ENCODE measurements at places on chromosomes 4 and X.

- no peak for DNase-seq
Measured at GRCh38 chr4:29558789-29559188, 1161.4 kb upstream of the PCDH7 start.

DNA sequence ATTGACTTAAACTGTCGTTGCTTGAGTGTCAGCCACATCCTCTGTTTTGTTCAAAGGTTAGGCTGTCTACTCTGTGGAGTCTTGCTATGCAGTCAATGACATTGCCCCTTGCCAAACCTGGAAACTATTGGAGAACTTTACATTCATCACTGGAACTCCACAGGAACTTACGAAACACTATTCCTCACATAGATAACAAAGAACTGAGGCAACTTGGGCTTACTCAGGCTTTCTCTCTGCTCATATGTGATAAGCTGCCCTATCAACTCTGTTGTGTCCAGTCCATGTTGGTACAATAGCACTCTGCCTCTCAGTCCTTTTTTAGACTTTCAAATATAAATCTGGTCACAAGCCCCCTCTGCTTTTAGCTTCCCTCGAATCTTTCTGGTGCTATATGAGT is 9.4 kb downstream of the NPY5R start:
- DNase-seq = no peak

- no peak for DNase-seq
Measured at GRCh38 chr4:89403826-89404225, 96.2 kb upstream of the GPRIN3 start.

DNA sequence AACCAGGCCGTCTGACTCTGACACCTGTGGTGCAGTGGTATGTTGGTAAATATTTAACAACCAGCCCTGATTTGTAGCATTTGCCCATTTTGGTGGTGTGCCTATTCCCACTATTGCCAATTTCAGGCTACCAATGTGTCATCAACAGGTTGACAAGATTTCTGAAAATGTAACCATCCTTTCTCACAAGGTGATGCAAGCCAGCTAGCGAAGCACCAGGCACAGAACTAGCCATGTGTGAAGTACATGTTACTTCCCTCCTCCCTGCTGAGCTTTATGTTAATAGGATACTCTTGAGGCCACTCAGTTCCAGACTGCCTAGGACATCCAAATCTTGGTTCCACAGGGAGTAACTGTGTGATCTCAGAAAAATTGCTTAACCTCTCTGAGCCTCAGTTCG is 7.2 kb upstream of the MAMLD1 start:
- no peak for DNase-seq

DNA sequence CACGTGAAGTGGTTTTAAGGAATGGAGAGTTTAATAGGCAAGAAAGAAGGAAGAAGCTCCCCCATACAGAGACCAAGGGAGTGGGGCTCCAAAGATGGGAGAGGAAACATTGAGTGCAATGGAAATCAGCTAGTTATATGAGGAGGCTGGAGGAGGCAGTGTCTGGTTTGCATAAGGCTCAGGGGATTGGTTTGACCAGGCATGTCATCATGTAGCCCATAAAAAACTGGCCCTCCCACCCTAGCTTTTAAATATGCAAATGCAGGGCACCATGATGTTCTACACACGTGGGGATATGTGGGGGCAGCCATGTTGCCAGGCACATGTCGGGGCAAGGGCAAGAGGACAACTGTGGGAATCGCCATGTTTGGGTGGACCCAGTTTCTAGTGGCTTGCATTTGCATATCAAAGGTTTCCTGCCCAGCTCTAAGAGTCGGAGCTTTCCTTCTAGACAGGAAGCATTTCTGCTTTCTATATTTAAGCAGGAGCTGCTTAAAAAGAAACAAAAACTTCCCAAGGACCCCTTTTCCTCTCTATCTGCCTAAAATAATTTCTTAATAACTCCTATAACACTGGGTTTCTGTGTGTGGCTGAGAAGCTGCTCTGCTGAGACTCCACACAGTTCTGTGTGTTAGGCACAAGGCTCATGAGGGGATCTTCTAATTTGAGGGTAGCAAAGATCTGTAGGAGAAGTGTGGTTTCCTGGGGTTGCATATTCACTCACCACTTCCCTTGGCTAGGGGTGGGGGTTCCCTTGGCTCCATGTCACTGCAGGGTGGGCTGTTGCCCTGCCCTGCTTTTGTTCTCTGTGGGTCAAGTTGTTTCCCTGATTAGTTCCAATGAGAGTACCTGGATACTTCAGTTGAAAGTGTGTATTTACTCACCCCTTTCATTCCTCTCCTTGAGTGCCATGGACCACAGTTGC is 113.5 kb downstream of the VSIG4 start:
- DNase-seq = peak; percentile 46

- no peak for DNase-seq
Measured at GRCh38 chr4:6183740-6184139, 16.6 kb downstream of the JAKMIP1 start.

GRCh38 chr4:100728861-100729260 is 211.0 kb upstream of the EMCN start:
- no peak for DNase-seq

- no peak for DNase-seq
Measured at GRCh38 chr4:140724760-140725159, 31.4 kb downstream of the TBC1D9 start.
